ENCODE measurements at places on chromosomes 11 and 22.

- DNase-seq: no peak
Measured at GRCh38 chr22:45843031-45843430, 133.9 kb downstream of the WNT7B start.

DNA sequence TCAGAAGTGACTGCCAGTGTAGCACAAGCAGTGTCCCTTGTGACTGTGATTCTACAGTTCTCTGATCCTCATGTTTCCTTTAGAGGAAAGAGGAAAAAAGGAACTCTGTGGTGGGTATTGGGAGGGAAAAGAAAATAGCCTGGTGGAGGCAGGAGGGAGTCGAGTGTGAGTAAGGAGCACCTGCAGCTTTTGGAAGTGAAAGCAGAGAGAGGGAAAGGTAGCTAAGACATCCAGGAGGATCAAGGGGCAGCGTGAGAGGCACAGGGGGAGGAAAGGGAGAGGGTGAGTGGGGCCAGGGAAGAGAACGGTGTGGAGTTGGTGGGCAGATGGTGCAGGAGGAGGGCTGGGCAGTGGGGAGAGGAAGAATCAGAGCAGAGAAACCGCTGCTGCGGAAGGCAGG, 12.4 kb downstream of the TMA7B start:
- DNase-seq: no peak

GRCh38 chr11:19116971-19117759, at the start of gene ZDHHC13:
Gene ZDHHC13 (plus strand): TSS chr11:19117168. CDS start chr11:19117250, 82 bp downstream.
- peak; percentile 83 for DNase-seq

- DNase-seq: no peak
Measured at GRCh38 chr11:123135863-123136446, 59.1 kb downstream of the CLMP start.

- DNase-seq: peak; percentile 95
Measured at GRCh38 chr11:69010964-69011623, 2.0 kb downstream of the MRGPRF start.

- no peak for DNase-seq
Measured at GRCh38 chr11:12024254-12024926, 16.0 kb upstream of the DKK3 start.

DNA sequence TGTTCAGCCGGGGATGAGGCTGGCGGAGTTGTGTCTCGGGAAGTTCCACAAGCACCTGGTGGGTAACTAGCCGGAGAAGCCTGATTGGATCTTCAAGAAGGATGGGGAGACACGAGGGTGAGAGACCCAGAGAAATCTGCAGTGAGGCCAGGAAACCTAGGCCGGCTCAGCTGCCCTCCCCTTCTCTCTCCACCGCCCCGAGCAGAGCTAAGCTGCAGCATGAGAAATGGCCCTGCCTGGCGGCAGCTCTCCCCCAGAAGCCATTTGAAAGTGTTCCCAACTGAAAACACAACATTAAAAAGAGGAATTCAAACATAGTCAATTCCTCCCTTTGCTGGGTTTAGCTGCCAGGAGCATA, 77.8 kb upstream of the SHISAL1 start:
- DNase-seq: no peak

DNA sequence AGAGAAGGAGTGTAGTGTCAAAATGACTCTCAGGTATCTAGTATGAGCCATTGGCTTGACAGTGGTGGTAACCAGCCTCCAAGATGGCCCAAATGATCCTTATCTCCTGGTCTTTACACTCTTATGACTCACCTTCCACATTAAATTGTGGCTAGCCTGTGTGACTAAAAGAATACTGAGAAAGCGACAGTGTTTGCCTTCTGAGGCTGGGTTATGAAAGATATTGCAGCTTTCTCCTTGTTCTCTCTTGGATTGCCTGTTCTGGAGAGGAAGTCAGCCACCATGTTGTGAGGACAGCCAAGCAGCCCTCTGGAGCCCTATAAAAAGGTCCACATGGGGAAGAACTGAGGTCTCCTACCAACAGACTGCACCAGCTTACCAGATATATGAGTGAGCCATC, 15.8 kb downstream of the C11orf71 start:
- DNase-seq: no peak

GRCh38 chr11:103202048-103202651, 92.9 kb downstream of the DYNC2H1 start:
- peak; percentile 5 for DNase-seq

- no peak for DNase-seq
Measured at GRCh38 chr11:96096360-96096759, 172.5 kb upstream of the MTMR2 start.

- no peak for DNase-seq
Measured at GRCh38 chr22:47987885-47988515, 1225.5 kb downstream of the TBC1D22A start.

GRCh38 chr11:67267188-67268080, 1.2 kb downstream of the GRK2 start:
- no peak for DNase-seq

Data from SJSA1 (cell line).